ENCODE measurements at places on chromosomes 6 and 20. TPM values are rescaled to one million over a fixed set of nuclear protein-coding genes. Genes with fewer than 3 reads are reported as not detected.
A peak's percentile ranks its signal among the peaks of the same experiment; 100 is the strongest.

LY6G5C gene
- total RNA-seq, result not detected

PBOV1 gene
- total RNA-seq, result not detected

CRIP3 gene
- 0.50 TPM for total RNA-seq

RIPPLY2 gene
- total RNA-seq, result not detected

VIP gene
- total RNA-seq, result not detected

PTCHD4 gene
- total RNA-seq, result 2.5 TPM

DNA sequence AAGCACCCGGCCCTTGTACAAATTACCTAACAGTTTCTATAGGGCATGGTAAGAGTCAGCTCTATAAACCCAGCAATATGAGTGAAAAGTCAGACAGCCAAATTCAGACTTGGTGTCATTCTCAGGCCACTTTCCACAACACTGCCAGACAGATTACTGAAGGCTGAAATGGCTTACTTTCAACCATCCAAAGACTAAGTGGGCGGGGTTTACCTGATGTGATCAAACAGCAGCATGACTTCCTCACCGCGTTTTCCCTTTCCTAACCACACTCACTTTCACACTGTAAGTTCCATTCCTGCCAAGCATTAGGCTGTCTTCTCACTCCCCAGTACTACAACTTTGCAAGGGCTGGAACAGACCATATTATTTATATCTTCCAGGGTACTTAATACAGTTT lies 85.9 kb downstream of the SMLR1 start:
- DNase-seq, result peak; percentile 14

GRCh38 chr20:25637247-25637646 lies 13.4 kb upstream of the NANP start:
- no peak for DNase-seq

GRCh38 chr20:689348-689747 lies 13.7 kb upstream of the SCRT2 start:
- DNase-seq, result no peak

DNA sequence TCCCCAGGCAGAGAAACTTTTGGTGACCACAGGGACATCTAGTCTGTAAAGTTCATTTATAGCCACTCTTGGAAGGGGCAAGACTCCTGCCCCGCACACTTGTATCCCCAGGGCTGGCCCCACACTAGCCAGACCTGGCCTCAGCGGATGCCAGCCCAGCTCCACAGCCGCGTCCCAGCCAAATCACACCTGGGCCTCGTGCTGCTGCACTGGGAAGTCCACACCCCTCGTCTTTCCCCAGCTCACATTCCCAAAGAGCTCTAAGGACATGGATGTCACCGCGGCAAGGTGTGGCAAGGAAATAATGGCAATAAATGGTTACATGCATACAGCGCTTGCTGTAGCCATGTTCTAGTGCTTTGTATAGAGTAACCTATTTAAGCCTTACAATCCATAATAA lies 8.6 kb downstream of the IP6K3 start:
- no peak for DNase-seq

DNA sequence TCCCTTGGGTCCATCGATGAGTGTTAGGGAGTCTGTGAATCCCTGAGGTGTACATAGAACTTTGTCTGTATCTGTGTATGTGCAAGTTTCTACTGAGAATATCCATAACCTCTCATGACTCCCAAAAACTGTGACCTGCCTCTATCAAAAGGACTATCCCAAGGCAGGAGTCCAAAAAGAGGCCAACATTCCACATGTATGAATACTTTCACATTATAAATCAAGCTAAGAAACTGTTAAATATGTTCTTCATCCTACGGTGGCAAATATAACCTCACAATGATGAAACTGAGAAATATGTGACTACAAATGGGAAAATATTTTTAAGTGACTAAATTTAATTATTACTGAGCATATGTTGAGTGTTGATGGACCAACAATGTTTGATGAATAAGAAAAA lies 16.1 kb upstream of the STX11 start:
- DNase-seq, result no peak

DNA sequence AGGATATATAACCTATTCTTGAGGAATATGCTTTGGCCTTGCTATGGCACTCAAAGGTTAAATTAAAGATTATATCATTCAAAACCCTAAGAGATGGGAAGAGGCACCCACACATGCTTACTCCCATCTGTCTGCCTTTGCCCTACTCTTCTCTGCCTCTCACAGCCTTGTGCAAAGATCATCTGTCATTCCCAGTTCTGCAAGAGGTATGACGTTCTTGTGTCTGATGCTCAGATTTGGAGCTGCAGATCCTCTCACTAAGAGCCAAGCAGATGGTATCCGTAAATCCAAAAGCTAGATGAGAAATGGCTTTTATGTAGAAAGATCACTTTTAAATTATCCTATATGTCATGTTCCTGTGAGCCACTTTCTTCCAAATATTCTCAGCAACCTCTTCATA lies 112.0 kb downstream of the GPR63 start:
- no peak for DNase-seq

- DNase-seq, result no peak
Observed at GRCh38 chr6:98547634-98548033, 286.7 kb upstream of the POU3F2 start.

GRCh38 chr6:111581957-111582356 lies 23.7 kb downstream of the TRAF3IP2 start:
- no peak for DNase-seq

DNA sequence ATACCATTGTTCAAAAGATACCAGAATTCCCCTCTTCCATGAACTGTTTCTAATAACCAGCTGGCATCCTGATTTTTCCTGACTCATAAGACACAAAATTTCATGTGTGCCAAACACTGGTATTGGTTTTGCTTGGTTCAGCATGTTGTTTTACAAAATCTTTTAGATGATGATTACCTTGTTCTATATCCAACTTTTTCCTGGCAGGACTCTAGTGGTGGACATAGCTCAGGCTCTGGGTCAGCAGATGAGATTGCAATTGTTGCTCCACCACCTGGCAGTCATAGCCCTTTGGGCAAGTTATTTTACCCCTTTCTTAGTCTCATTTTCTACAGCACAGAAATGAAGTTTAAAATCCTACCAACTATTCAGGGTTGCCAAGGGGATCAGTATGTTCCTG lies 6.2 kb downstream of the TRIM38 start:
- DNase-seq, result no peak

DNA sequence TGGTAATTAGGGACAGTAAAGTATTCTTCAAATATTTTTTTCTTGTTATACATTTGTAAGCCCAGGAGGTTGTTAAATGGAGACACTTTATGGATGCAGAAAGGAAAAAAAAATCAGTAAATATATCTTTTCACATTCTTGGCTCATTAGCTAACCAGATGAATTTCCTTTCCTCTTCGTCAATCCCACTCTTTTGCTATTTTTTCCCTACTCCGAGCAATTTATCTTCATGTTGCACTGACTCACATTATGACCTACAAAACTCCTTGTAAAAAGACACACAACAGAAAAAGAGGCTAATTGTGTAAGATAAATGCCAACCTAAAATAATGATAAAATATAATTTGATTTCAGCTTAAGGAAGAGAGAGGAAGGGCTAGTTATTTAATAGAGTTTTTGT lies 472.9 kb upstream of the ZNF337 start:
- DNase-seq, result no peak

- no peak for DNase-seq
Observed at GRCh38 chr6:38040254-38040653, 220.7 kb downstream of the ZFAND3 start.

GRCh38 chr6:51618563-51618962 lies 468.9 kb downstream of the PKHD1 start:
- DNase-seq, result no peak

- peak; percentile 71 for DNase-seq
Observed at GRCh38 chr6:82013561-82014530, 233.7 kb downstream of the IBTK start.

DNA sequence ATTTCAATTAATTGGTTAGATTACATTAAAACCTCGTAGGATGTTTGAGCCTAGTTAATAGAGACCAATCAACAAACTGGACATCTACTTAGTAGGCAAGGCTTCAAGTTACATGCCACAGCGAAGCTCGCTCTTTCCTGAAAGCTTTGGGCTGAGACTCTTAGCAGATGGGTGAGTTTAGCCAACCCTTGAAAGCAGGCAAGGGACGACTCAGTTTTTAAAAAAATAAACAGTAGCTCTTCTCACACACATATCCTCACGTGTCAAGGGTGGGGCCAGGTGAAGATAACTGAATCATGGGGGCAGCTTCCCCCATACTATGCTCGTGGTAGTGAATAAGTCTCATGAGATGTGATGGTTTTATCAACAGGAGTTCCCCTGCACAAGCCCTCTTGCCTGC lies 775 bp downstream of the MTFR2 start:
- peak; percentile 46 for DNase-seq

DNA sequence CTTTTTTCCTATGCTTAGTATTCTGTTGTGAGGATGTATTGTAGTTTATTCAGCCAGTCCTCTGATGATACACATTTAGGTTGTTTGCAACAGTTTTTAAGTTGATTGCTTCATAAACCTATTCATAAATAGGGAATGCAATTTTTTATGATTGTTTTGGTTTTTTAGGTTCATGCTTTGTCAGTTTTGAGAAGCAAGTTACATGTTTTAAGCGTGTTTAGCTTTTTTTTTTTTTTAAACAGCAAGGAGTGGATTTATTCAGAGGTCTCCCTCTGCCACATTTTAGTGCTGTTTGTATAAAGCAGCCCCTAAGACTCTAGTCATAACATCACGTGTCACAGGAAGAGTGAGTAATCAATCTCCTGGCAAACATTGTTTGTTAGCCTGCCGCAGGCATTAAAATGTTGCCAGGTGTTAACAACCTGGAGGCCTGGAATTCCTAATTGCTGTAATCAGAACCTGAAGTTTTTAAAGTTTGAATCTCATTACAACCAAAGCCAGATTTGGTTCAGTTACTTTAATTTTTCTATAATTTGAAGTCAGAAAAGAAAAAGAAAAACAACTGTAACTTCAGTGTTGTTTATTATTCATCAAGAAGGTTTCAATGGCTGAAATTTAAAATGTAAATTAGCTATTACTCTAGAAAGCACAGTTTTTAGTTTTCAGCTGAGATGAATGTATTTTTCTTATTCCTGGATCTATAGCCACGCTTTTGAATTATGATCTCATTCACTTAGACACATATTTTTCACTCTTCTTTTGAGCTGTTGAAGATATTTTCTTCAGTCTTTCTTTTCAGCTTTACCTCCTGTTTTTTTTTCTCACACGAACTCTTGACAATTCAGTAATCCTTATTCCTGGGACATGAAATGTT lies 59.2 kb downstream of the KCNS1 start:
- DNase-seq, result peak; percentile 83

- DNase-seq, result no peak
Observed at GRCh38 chr6:3938715-3939367, 89.7 kb downstream of the FAM50B start.

DNA sequence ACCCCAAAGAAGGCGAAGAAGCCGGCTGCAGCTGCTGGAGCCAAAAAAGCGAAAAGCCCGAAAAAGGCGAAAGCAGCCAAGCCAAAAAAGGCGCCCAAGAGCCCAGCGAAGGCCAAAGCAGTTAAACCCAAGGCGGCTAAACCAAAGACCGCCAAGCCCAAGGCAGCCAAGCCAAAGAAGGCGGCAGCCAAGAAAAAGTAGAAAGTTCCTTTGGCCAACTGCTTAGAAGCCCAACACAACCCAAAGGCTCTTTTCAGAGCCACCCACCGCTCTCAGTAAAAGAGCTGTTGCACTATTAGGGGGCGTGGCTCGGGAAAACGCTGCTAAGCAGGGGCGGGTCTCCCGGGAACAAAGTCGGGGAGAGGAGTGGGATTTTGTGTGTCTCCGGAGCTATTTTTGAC lies 69.6 kb downstream of the HFE start:
- no peak for DNase-seq

DNA sequence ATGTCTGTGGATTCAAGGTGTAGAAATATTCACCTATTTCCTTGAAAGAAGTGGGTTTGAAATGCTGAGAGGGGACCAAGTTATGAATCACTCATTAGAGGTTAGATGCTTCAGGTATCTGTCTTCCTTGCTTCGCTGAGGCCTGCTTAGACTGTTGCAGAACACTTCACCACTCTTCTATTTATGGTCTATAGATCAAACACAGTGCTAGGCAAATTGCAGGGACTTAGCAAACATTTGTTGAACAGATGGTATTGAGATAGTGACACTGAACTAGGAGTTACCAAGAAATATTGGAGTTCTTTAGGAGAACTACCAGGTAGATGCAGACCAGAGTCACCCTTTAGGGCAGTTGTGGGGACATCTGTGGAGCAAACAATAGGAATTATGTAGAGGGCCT lies 123.8 kb downstream of the RFPL4B start:
- DNase-seq, result no peak

DNA sequence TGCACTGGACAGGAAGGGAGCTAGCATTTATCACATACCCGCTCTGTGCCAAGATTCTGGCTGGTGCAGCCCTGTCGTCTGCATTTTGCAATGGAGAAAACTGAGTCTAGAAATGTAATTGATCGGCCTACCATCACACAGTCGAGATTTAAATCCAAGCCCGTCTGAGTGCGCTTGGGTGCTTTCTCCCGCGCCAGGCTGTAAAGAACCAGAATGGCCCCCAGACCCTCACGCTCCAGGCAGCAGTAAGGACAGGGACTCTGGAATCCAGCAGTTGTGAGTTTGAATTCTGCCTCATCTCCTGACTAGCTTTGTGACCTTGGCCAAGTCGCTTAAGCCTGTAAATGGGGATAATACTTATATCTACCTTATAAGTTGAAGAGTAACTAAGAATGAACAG lies 10.8 kb downstream of the DYNLRB1 start:
- no peak for DNase-seq

DNA sequence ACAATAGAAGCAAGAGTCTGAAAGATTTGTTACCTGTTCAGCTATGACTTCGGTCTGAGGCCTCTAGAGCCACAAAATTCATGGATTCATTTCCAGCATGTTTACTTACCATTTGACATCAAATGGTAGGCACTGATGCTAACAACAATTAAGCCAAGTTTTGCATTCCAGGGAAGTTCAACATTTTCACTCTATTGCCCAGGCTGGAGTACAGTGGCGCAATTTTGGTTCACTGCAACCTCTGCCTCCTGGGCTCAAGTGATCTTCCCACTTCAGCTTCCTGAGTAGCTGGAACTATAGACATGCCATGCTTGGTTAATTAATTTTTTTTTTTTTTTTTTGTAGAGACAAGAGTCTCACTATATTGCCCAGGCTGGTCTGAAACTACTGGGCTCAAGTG lies 114.1 kb upstream of the SGK1 start:
- DNase-seq, result no peak

GRCh38 chr6:170057034-170057734 lies 233.7 kb downstream of the DLL1 start:
- DNase-seq, result no peak

- DNase-seq, result no peak
Observed at GRCh38 chr20:64142590-64142989, 21.7 kb upstream of the MYT1 start.

All from mammary epithelial cell (primary cell).